Peyer's patch (tissue), 4 donors: ENCODE measurements at places on chromosomes 12 and 14.

- DNase-seq = no peak
Observed at GRCh38 chr12:72511498-72511897, 239.3 kb downstream of the TRHDE start.

- no peak for DNase-seq
Observed at GRCh38 chr12:19189522-19189921, 60.0 kb downstream of the PLEKHA5 start.

GRCh38 chr14:103908580-103908979 lies 19.7 kb upstream of the TDRD9 start:
- DNase-seq = no peak

DNA sequence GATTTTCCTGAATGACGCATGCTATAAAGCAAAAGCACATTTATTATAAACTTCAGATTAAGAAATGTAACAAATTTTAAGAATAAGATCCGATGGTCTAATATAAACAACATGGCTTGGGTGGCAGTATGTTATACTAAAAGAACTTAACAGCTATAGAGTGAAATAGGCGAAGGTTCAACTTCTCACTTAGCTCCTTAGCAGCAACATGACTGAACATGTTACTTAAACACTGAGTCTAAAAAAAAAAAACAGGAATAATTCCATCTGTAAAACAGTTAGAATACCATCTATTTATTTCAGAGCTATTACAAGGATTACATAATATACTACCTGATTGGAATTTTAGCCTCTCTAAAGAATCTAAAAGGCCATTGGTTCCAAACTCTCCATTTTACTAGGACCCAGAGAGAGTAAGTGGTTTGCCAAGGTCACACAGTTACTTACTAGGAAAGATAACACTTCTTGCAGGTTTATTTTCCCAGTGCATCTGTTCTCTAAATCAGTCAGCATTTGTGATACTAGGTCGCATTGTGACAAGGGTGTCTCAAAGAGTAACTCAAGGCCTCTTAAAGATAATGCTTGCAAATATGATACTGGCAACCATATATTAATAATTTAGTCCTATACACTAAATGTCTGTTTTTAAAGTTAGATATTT lies 14.8 kb downstream of the OSBPL8 start:
- no peak for DNase-seq

GRCh38 chr12:41515953-41516352 lies 327.8 kb downstream of the PDZRN4 start:
- no peak for DNase-seq
